ENCODE measurements at places on chromosomes 2 and 18.

- no peak for DNase-seq
Observed at GRCh38 chr2:108927936-108928659, 60.9 kb downstream of the EDAR start.

DNA sequence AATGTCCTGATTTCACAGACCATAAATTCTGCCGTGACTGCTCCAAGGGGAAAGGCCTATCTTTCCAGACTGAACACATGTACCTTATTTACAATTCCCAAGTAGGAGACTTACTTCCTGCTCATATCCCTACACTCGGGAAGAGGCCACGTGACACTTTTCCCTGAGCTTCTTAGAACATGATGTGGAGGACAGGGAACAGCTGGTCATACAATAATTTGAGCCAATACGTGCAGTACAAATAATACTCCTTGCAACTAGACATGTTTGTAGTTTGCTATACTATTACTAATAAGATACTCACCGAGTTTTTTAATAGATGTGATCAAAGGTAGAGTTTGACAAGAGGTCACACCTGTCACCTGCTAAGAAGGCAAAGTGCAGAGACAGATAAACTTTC is 256.4 kb downstream of the SP3 start:
- DNase-seq = no peak

DNA sequence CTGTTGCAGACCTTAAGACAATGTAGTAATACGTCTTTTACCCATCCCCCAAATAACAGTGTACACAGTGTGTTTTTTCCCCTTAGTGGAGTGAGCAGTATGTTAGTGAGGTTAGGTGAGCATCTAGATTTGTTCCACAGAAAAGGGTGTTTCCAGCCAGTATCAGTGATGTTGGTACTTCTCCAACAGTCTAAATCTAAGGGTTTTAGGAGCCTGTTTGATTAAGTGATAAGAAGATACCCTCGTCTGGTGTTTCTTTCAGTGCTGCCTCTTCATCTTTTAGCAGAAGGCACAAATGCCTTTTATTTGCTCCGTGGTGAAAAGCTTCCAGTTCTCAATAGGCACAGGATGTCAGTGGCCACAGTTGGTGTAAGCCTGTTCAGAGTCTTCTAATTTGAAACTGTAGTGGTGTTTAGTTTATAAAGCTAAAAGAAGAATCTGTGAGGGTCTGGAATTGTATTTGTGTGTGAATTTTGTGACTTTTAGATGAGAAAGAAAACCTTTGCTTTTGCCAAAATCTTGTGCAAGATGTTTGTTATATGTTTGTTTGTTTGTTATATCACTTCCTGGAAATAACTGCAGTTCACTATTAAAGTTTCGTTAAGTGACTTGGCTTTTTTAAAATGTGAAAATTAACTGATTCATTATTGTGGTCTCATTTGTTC is 71.2 kb downstream of the MAP4K4 start:
- no peak for DNase-seq

DNA sequence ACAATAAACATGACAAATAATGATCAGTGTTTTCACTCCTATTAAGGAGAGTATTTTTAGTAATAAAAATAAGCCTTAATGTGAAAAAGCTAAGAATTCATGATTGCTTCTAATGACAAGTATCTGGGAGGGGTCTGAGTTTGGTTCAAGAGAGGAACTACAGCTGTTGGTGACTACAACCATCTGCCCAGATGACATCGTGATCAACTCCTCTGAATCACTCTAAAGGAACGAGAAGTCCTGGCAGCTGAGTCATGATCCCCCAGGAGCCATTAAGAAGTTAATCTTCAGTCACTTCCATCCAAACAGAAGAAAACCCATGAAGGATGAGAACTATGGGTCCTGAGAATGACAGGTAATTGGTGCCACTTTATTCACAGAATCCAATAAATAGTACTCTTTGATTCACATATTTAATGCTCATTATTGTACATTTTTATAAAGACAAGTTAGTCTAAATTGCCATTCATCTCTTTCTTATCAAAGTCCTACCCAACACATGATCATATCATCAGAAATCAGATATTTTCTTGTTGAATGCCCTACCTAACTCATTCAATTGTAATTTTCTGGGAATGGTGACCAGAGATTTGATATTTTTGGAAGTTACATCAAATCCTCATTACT is 6.8 kb downstream of the TFPI start:
- DNase-seq = no peak

DNA sequence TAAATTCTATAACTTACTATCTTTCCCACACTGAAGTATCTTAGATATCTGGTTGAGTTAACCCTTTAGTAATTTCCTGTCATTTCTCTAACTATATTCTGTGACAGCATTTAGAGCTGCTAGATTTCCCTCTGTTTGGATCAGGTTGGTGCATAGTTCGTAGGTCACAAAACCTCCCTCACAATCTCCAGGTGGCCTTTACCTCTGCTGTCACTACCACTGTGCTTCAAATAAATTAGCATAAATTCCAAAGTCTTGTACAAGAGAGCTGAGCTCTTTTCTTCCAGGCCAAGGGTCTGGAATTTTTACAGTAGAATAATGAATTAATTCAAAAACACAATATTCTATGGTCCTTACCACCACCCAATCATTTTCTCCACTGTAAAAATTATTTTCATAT is 739.7 kb downstream of the ERBB4 start:
- no peak for DNase-seq

GRCh38 chr2:186496401-186496800 is 10.3 kb downstream of the ZC3H15 start:
- no peak for DNase-seq

- no peak for DNase-seq
Observed at GRCh38 chr2:109456776-109457175, 157.0 kb downstream of the SEPTIN10 start.

GRCh38 chr2:48180557-48180956 is 274.3 kb upstream of the FBXO11 start:
- no peak for DNase-seq

DNA sequence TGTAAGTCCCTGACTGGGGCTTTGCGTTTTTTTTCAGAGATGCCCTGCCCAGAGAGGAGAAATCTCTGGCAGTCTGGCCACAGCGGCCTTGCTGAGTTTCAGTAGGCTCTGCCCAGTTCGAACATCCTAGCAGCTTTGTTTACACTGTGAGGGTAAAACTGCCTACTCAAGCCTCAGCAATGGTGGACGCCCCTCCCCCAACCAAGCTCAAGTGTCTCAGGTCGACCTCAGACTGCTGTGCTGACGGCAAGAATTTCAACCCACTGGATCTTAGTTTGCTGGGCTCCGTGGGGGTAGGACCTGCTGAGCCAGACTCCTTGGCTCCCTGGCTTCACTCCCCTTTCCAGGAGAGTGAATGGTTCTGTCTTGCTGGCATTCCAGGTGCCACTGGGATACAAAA is 31.7 kb downstream of the L3MBTL4 start:
- no peak for DNase-seq

DNA sequence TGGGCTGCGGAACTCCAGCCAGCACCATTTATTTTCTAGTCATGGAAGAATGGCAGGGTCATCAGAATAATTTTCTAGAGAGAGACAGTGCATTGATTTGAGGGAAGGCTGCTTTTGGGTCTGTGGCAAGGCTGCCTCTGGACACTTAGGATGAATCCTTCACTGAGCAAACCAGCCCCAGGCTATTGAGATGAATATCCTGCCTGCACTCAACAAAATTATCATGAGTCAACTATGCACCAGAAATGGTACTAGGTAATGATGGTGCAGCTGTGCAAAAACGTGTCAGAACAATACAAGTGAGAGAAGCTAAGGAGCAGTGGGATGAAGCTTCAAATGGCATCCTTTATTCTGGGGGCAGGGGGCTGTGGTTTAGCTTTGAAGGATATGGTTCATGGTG is 115.8 kb downstream of the SPHKAP start:
- DNase-seq = no peak
